SHP77 treated with DMSO at 0.1 percent for 48 hours (cell line): ENCODE measurements at places on chromosomes 7 and 10.

GRCh38 chr7:50868426-50869100, 85.9 kb upstream of the GRB10 start:
- no peak for DNase-seq

- no peak for DNase-seq
These were observed 191.6 kb downstream of the BICC1 start for GRCh38 chr10:58704226-58704625.

DNA sequence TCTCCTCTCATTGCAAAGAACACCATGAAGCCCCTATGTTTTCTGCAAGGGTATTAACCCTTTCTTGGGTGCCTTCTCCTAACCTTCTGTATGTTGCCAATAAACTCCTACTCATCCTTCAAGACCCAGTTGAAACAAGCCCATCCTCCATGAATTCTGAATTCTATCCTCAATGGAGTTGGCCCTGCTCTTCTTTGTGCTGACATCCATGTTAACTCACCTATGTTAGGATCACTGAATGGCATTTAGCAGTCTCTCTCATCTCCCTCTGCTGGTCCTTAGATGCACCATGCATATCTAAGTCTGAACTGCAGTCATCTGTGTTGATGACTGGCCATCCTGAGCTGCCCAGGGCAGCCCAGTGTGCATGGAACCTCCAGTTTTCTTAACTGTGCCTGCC, 129.8 kb downstream of the BUB3 start:
- DNase-seq, result no peak

DNA sequence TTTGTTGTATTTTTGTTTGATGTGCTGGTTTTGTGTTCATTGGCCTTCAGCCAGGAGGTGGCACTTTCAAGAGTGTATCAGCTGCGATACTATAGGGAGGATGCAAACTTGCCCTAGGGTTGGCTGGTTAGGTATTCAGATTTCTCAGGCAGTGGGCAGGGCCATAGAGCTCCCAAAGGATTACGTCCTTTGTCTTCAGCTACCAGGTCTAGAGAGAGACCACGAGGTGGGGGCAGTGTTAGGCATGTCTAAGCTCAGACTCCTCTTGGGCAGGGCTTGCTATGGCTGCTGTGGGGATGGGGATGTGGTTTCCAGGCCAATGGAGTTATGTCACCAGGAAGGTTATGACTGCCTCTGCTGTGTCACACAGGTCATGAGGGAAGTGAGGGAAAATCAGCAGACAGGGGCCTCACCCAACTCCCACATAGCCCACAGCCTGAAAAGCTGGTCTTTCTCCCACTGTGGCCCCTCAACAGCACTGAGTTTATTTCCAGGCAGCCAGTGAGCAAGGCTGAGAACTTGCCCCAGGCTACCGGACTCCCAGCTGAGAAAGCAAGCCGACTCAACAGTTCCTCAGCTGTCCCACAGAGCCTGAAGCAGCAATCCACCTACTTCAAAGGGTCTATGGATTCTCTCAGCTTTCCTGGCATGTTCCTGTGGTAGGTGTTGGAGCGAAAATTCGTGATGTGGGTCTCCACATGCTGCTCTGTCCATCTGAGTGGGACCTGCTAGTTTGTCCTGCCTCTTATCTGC, 227.4 kb upstream of the COBL start:
- DNase-seq, result peak; percentile 82

DNA sequence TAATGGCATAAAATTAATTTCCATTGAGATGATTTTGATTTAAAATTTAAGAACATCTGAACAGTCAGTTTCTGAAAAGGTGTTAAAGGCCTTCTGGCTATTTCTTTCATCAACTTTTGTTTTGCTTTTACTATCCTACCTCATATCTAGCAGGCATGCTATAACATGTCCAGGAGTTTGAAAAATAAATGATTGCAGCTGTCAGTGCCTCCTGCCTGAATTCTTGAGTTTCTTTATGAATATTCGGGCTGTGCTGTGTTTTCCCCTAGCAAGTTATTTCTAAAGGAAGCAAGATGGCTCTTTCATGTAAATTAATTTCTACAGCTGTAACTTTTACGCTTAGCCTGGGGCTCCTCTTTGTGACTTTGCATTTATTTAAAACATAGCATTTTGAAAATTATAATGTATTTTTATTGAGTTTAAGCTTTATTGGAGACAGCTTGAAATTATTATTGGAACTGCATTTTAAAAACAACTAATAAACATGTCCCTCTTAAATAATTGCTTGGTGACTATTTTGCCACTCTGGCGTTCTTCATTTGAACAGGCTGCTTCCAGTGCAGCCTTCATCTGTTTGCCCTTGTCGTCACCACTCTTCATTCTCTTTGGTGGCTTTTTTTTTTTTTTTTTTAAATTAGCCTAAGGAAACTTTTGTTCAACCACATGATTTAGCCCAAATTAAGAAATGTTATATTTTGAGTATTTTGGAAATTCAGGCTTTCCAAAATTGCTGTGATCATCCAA, 1083.4 kb upstream of the LRRN3 start:
- DNase-seq, result no peak

GRCh38 chr7:87091487-87092066, 32.1 kb upstream of the ELAPOR2 start:
- DNase-seq, result no peak

- DNase-seq, result no peak
These were observed 303.6 kb downstream of the MAGI2 start for GRCh38 chr7:79149831-79150230.

GRCh38 chr7:17095931-17096330, 202.5 kb upstream of the AHR start:
- no peak for DNase-seq

DNA sequence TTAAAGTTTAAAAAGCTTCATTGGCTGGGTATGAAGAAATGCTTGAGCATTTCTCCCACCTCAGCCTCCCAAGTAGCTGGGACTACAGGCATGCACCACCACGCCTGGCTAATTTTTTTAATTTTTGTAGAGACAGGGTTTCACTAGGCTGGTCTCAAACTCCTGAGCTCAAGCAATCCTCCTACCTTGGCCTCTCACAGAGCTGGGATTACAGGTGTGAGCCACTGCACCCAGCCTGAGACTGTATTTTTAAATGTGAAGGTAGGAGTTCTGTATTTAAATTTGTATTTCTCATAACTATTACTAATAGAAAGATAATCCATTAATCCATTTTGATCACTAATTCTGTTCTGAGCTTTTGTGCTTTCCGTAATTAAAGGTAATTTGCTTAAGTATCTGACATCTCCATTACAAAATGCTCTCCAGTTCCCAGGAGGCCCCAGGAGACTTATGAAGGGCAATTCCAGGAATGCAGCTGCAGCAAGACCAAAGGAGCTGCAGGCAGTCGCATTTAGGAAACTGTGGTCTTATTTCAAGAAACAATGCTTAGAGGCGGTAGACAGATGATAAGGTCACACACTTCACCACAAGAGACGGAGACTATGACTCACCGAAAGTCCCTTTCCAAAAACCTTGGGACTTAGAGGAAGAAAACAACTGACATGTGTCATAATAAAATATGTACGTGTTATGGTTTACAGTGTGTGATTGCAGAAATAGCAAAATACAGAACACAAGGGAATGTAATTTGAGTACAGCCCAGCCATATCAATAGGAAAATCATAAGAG, 23.3 kb downstream of the YAE1 start:
- DNase-seq, result no peak

- DNase-seq, result no peak
These were observed 35.7 kb upstream of the MTPAP start for GRCh38 chr10:30384701-30385201.

DNA sequence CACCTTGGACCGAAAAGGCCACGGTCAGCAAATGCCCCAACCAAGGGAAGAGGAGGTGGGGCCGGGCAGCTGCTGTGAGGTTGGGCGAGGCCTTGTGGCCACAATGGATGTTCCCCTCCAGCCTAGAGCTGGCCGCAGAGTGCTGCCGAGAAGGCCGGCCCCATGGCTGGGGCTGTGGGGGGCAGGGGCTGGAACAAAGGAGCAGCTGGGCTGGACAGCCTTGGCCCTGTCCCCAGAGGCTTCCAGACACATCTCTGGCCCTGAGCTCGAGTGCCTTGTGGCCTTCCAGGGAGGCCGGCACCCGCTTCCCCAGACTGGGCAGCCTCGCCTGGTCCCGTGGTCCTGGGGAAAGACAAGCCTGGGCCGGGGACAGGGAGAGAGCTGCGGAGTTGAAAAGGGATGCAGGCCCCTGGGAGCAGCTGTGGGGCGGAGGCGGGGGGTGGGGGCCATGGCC, 88.0 kb downstream of the PDGFA start:
- DNase-seq, result no peak

DNA sequence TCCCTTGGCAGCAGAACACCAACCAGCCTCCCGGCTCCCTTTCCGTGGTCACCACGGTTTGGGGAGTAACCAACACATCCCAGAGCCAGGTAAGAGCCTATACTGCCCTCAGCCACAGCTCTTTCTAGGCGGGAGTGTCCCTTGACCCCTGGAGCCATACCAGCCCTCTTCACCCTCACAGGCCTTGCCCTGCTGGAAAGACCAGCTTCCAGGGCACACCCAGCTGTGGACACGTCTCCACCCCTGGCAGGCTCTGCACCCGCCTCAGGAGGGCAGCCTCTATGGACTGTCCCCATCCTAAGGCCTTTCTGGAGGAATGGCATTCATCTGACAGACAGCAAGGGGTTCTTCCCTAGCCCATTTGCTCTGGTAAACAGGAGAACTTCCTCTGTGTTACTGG, 57.5 kb upstream of the PPIF start:
- DNase-seq, result no peak

- DNase-seq, result no peak
These were observed 694.1 kb downstream of the SUGCT start for GRCh38 chr7:40828686-40829600.

DNA sequence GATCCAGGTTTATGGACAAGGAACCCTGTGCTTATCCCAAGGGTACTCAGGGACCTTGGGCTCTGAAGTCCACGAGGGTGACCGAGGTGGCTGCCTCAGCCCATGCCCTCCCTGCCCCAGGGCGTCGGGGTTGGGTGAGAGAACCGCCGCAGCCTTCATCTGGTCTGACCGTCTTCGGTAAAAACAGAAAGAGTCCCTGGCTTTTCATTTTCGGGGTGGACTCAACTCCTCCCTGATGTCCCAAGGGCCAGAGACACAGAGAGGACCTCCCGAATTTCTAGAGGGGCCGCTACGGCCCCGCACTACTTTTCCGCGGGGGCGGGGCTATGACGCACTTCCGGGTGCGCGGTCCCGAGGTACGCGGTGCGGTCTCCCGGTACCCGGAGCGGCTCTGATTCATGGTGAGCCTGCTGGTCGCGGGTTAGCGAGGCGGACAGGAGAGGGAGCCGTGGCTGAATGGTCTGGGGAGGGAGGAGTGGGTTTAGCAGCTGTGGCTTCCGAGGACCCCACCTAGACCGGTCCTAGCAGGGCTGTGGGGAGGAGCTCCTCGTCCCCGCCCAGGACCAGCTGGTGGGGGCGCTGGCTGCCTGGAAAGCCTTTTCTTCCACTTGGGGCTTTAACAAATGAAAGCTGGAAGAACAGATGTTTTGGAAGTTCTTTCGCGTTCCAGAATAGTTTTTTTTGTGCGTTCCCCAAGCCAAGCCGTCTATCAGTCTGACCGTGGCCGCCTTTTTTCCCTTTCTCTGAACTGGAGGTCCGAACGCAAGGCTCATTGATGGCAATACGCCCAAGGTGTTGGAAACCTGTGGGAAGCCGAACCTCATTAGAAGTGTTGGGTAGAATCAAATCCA, at the start of gene ZSCAN21:
Gene ZSCAN21, plus strand, starts transcription at position 334 of the 851 bp plus-strand sequence. CDS start 7,233 bp downstream, outside the sequence.
- peak; percentile 54 for DNase-seq

- DNase-seq, result no peak
These were observed 653.9 kb upstream of the FOXK1 start for GRCh38 chr7:4028221-4028620.

GRCh38 chr10:34808801-34809745, 6.0 kb downstream of the PARD3 start:
- DNase-seq, result no peak

GRCh38 chr7:74293577-74293908, 4.3 kb downstream of the CLIP2 start:
- no peak for DNase-seq

- no peak for DNase-seq
These were observed 2.3 kb downstream of the MINPP1 start for GRCh38 chr10:87506956-87507355.
